ENCODE measurements at places on chromosomes 16 and 17. TPM values are rescaled to one million over a fixed set of nuclear protein-coding genes. Genes with fewer than 3 reads are reported as not detected.

- DNase-seq, result no peak
Observed at GRCh38 chr16:88303890-88304819, 78.6 kb upstream of the ZNF469 start.

DNA sequence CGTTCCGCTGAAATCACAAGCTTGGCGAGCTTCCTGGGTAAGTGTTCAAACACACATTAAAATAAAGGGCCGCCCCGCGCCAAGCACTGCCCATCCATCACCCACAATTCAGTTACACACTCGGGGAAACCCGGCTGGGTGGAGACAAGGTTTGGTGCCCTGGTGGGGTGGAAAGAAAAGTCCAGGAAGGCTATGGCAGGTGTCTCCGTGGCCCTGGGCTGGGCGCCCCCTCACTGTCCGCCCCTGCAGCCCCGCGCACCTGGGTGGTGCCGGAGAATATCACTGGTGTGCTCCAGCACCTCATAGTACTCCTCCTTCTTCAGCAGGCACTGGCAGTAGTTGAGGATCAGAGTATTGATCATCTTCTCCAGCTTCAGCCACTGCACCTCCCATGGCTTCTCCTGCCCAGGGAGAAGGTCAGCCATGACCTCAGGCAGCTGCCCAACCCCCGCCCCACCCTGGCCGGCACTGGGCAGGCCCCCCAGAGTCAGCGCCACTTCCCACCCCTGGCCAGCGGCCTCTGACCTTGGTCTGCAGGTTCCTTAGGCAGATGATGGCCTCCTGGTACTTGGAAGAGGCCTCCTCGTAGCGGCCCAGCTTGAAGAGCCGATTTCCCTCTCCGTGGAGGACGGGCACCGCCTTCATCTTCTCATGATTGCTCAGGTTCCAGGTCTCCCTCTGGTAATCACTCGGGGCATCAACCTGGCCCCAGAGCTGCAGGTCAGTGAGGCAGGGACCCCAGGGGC lies 8.4 kb downstream of the AIPL1 start:
- DNase-seq, result no peak

CRYBA1 gene
- not detected for total RNA-seq

ARHGDIG gene
- not detected for total RNA-seq

- DNase-seq, result no peak
Observed at GRCh38 chr16:51565184-51565583, 414.1 kb upstream of the SALL1 start.

DNA sequence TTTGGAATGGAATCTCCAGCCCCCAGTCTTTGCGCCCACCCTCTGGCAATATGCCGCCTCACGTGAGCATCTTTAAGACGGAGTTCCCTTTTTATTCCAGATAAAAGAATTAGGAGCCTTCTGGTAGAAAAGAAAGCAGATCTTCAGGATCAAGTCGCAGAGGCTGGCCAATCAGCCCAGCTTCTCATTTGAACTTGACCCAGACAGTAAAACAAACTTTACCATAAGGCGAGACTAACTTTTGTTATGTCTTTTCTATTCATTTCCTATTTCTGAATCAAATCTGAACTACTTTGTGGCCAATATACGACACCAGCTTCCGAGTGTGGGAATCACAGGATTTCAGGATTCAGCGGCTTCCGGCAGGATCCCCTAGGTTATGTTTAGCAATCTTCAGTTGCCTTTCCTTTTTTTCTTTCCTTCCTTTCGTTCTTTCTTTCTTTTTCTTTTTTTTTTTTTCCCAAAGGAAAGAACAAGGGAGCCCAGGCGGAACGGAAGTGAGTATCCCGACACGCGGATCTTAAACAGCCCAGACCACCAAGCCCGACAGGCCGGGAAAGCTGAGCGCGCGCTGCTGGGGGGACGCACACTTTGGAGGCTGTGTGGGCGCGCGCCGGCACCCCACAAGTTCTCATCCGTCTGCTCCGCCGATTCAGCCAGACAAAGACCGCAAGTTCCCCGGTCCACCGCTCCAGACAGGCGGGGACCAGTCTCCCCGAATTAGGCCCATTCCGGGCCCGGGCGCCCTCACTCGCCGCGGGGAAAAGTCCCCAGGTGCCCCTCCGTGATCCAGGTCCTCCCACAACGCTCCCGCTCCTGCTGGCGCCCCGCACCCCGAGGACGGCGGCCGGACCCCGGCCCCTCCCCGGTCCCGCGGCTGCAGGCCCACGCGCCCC lies 633 bp downstream of the TBC1D16 start:
- no peak for DNase-seq

DNA sequence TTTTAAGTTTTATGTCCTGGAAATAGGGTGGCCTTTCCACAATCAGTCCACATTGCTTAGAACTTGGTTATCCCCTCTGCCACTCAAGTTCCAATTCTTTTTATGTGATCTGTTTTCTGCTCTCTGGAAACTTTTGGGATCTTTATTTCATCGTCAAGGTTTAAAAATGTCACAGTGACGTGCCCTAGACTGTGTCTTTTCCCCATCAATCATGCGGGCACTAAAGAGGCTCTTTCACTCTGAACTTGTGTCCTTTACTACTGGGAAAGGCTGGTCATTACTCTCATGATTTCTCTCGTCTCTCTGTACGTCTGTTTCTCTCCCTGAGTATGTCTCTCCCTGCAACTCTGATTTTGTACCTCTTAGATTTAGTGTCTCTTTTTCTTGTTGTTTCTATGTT lies 189.8 kb upstream of the AXIN2 start:
- DNase-seq, result no peak

- DNase-seq, result no peak
Observed at GRCh38 chr17:15249487-15249886, 15.6 kb downstream of the PMP22 start.

DNA sequence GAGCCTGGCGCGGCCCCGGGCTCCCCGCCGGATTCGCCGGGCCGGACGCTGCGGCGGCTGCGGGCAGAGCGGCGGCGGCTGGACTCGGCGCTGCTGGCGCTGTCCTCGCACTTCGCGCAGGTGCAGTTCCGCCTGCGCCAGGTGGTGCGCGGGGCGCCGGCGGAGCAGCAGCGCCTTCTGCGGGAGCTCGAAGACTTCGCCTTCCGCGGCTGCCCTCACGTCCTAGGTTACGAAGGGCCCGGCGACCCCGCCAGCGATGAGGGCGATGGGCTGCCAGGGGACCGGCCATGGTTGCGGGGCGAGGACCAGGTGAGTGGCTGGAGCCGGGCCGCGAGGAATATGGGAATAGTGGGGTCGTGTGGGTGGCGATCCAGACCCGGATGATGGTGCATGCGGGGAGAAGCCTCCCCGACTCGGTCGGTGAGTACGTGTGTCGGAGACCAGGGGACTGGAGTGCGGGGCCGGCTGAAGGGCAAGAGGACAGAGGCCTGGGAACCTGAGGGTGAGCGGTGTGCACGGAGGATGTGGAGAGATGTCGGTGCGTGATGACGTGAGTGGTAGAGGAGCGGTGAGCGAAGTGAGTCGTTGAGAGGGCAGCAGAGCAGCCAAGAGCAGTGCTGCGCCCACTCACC lies 517 bp downstream of the RUNDC1 start:
- DNase-seq, result no peak

DNA sequence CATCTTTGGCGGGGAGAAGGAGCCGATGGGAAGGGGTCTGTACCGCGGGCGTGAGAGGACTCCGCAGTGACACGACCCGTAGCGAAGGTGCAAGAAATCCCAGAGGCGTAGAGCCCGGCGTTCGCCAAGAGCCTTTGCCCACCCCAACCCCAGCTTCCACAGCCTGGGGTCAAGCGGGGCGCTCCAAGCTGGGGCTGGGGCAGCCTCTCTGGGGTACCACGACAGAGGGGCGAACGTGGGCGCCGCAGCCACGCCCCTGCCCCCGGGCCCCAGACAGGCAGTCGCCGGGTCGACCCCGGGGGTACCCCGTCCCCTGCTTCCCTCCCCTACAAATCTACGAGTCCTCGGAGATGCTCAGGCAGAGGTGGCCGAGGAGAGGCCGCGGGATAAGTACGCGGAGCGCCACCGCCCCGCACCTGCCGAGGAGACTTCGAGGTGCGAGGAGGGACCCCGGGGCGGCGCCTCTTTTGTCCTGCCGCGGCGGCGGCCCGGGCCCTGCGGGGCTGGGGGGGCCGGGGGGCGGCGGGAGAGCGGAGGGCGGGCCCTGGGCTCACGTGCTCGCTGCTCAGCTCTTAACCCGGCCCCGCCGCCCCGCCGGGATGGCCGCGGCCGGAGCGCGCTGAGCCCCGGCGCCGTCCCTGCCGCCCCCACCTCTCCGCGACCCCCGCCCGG lies at the start of gene ADAM11:
ADAM11 (plus strand) TSS at position 575 of the 672 bp plus-strand sequence. CDS start 212 bp downstream, outside the sequence.
- DNase-seq, result no peak

DNA sequence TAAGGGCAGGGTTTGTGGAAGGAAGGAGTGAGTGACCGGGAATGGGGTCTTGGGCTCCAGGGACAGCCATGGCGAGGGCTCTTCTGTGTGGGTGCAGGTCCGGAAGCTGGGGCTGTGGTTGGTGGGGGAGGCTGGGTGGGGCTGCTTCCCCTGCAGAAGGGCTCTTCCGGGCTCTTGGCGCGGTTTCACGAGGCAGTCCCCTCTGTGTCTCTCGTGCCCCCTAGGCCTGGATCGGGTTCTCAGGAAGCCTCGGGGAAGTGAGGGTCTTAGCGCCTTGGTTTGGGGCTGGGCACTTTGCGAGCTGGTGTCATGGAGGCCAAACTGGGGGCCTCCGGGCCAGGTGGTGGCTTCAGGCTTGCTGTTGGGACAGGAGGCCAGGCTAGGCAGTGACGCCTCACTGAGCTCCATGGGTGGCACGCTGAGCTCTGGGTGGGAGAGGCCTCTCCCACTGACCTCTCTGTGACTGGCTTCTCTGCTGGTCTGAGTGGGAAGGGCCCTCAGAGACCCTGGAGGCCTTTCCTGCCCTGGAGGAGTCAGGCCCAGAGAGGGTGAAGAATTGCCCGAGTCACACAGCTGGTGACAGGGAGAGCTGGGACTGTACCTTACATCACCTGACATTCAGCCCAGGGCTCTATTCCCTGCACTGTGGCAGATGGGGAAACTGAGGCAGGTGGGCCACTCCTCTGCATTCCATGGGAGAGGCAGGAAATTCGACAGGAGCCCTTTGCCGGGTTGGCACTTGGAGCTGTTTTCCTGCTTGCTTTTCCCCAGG lies 8.2 kb downstream of the ADCY7 start:
- no peak for DNase-seq

KRTAP4-6 gene
- not detected for total RNA-seq

GRCh38 chr16:89349947-89350633 lies 132.6 kb downstream of the ZNF778 start:
- DNase-seq, result no peak

DNA sequence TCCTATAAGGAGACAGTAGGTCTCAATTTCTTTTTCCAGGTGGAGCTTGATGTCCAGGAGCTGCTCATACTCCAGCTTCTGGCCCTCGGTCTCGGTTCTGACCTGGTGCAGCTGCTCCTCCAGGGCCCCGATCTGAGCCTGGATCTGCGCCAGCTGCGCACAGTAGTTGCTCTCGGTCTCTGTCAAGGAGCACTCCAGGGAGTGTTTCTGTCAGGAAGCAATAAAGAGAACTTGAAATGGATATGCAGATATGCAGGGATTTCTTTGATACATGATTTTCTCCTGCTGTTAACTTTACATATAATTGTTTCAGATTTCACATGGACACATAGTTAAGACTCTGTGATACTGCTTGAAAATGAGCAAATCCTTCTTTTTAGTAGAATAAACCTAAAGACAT lies 4.7 kb downstream of the KRT25 start:
- no peak for DNase-seq

- DNase-seq, result no peak
Observed at GRCh38 chr16:69600202-69600601, 34.4 kb downstream of the NFAT5 start.

- DNase-seq, result no peak
Observed at GRCh38 chr16:70395345-70395901, 43.5 kb downstream of the ST3GAL2 start.

GRCh38 chr17:76593384-76593826 lies 7.7 kb upstream of the ST6GALNAC2 start:
- DNase-seq, result no peak

DNA sequence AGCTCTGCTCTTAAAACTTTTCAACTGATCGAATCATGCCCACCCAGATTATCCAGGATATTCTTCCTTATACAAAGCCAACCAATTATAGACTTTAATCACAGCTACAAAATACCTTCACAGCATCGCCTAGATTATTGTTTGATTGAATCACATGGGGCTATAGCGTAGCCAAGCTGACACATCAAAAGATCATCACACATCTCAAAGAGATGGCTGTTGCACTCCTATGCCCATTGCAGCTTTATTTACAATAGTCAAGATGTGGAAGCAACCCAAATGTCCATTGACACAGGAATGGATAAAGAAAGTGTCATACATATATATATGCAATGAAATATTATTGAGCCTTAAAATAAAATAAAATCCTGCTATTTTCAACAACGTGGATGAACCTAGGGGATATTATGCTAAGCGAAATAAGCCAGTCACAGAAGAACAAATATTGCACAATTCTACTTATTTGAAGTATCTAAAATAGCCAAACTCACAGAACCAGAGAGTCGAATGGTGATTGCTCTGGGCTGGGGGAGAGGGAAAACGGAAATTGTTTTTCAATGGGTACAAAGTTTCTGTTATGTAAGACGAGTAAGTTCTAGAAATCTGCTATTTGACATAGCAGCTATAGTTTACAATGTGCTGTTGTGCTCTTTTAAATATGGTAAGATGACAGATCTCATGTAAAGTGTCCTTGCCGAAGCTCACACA lies 60.9 kb upstream of the ERCC4 start:
- no peak for DNase-seq

DNA sequence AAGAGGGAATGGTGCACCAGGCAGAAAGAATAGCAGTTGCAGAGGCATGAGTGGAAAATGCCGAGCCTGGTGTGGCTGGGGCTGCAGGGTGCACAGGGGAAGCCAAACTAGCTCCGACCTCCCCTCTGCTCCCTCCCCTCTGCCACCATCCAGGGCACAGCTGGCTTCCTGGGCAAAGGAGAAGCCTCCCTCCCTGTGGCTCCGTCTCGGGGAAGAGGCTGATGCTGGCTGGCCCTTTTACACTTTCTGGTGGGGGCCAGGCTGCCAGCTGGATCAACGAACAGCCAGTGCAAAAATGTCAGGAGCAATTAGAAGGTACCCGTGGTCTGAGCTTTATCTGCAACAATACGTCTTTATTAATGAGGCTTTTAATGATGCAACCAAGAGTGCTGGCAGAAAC lies 37.1 kb upstream of the KCNJ12 start:
- no peak for DNase-seq

CYGB gene
- total RNA-seq, result 59.2 TPM

DNA sequence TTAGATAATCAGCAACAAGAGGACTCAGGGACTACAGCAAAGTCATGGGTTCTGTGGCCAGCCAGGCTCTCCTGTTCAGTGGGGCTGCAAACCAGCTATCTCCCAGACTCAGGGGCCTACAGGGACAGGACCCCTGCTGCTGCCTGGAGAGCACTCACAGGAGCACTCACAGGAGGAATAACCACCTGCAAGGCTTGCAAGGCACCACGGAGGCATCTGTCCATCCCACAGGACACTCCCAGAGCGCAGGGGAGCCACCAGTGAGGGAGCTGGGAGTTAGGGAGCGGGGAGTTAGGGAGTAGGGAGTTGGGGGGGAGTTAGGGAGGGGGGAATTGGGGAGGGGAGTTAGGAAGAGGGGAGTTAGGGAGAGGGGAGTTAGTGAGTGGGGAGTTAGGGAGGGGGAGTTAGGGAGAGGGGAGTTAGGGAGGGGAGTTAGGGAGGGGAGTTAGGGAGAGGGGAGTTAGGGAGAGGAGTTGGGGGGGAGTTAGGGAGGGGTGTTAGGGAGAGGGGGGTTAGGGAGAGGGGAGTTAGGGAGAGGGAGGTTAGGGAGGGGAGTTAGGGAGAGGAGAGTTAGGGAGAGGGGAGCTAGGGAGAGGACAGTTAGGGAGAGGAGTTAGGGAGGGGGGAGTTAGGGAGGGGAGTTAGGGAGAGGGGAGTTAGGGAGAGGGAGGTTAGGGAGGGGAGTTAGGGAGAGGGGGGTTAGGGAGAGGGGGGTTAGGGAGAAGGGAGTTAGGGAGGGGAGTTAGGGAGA lies 5.7 kb downstream of the CANT1 start:
- DNase-seq, result no peak

- DNase-seq, result peak; percentile 55
Observed at GRCh38 chr17:5237541-5238016, 2.9 kb upstream of the SCIMP start.
